ENCODE measurements at places on chromosomes 1 and 21.

DNA sequence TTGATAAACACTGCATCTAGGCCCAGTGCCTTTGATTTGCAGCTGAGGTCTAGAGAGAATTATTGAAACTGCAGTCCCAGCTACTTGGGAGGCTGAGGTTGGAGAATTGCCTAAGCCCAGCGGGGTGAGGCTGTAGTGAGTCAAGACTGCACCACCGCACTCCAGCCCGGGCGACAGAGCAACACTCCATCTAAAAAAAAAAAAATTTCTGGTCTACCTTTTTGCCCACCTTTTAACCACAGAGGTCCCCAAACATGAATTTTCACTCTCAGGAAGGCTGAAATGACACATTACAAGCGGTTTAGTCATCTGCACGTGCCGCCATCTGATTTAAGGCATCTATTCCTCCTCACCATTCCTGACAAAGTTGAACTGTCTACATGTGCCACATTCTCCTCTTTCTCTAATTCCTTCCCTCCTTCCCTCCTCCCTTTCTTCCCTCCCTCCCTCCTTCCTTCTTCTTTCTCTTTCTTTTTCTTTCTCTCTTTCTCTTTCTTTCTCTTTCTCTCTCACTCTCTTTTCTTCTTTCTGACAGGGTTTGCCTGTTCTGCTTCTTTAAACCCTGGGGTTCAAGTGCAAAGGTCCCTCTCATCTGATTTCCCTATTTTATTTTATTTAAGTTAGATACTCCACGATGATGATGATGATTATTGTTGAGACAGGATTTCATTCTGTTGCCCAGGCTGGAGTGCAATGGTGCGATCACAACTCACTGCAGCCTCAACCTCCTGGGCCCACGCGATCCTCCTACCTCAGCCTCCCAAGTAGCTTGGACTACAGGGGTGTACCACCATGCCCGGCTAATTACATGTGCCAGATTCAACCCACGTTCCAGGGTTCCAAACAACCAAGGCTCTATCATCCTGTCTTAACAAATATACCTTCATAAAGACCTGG lies 3.0 kb upstream of the SOD1 start:
- DNase-seq = no peak

GRCh38 chr1:198320759-198321158 lies 164.0 kb downstream of the NEK7 start:
- no peak for DNase-seq

- DNase-seq = peak; percentile 50
Observed at GRCh38 chr21:44742418-44743153, 31.2 kb upstream of the TSPEAR start.

GRCh38 chr1:15426492-15427279 lies 11.6 kb upstream of the CTRC start:
- DNase-seq = no peak

DNA sequence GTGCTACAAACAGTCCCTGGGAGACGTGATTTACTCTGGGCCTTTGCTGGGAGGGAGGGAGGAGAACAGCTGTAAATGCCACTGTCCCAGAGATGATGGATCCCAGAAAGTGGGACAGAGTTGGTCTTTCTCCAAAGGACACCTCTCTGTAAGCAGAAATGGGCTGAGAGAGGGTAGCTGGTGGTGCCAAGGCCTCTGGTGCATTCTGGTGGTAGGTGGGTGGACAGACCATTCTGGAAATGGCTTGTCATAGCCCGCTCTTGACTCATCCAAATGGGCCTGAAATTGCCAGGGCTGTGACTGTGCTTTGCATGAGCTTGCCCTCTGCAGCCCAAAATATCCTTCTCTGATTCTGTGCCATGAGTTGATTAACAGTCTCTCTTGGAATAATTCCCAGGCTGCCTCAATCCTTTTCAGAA lies 36.1 kb downstream of the CCDC185 start:
- DNase-seq = no peak

DNA sequence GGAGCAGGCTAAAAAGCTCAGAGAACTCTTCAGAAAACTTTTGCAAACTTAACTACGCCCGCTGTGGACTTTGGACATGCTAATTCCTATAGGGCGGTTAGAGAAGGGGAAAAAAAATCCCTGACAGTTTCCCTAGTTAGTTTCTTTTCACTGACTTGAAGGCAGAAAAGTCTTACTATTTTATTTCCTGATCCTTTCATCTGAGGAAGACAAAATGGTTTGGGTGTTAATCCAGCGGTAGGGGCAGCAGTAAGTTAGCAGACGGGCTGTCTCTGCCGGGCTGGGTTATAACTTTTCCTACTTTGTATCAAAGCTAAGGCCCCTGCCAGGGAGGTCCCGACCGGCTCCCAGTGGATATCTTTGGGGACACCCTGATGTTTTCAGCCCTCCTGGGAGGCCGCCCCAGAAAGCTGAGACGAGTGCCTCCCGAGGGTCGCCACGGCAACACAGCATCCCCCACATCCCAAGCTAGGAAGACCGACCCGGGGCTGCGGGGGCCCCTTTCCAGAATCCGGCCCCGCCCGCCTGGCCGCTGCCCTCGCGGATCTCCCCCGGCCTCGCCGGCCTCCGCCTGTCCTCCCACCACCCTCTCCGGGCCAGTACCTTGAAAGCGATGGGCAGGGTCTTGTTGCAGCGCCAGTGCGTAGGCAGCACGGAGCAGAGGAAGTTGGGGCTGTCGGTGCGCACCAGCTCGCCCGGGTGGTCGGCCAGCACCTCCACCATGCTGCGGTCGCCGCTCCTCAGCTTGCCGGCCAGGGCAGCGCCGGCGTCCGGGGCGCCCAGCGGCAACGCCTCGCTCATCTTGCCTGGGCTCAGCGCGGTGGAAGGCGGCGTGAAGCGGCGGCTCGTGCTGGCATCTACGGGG lies 162.6 kb downstream of the RUNX1 start:
- no peak for DNase-seq

DNA sequence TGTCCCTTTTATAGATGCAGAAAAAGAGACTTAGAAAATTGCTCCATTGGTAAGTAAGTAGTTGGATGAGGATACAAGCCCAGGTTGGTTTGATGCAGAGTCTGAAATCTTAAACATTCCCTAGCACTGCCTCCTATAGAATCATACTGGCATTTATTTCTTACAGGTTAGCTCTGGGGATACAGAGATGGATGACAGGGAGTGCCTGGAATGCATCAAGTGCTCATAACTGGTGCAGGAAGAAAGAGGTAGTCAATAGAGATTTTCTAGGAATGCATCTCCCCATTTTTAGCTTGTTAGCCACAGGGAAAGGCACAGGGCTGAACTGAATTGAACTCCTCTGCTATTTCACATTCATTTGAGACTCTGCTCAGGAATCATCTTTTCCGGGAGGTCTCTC lies 269.0 kb upstream of the USP24 start:
- DNase-seq = no peak

Data from NCI-H1436 treated with DMSO at 0.1 percent for 48 hours (cell line).